Lung (tissue), 17 donors: ENCODE measurements at places on chromosomes 7 and 10. TPM values are rescaled to one million over a fixed set of nuclear protein-coding genes. Genes with fewer than 3 reads are reported as not detected.

HOXA4 gene
- 4.4 TPM for total RNA-seq

PDE6C gene
- total RNA-seq: not detected

PITRM1 gene
- 88.5 TPM for total RNA-seq

DNA sequence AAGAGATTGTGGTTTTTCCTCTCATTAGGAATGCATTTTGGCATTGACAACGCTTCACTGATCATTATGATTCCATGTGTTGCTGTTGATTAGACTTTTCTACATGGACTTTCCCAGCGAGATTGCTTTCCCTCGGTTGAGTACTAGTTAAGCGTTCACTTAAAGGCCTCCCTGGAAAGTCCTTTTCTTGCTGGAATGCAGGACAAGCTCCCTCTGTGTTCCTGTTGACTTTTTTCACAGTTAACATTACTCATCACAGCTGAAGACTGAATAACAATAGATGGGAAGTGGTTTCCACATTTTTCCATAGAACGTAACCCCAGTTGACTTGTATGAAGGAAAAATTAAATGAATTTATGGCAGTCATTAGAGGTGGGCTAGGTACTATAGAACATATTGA is 2.6 kb upstream of the CAV1 start:
- H3K36me3 ChIP-seq: no peaks in the 10 kb centered on the region
- H3K4me3 ChIP-seq: no peak overlapping the region
- H3K27me3 ChIP-seq: no peaks in the 10 kb centered on the region
- H3K4me1 ChIP-seq: peaks cover 7% of the 10 kb centered on the region

GRCh38 chr10:67664942-67665341 is 31.1 kb downstream of the CTNNA3 start:
- no peaks in the 10 kb centered on the region for H3K4me1 ChIP-seq
- DNase-seq: peak; percentile 9
- H3K27me3 ChIP-seq: no peaks in the 10 kb centered on the region
- peak overlapping the region; percentile 66 for H3K27ac ChIP-seq
- H3K4me3 ChIP-seq: no peak overlapping the region
- no peaks in the 10 kb centered on the region for H3K36me3 ChIP-seq

DNA sequence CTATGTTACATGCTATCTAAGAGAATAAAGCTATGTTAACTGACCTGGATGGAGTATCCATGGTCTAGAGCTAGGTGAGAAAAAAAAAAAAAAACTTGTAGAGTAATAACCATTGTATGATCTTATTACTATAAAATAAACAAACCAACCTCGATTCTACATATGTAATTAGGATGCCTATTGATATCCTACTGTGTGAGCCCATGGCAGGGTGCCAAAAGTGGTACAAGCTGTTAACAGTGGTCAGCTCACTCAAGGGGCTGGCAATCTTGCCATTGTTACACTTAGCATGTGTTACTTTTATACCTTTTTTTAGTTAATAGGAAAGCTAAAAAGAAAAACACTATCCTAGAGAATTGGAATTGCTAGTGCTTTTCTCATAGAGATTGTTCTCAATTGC is 13.5 kb upstream of the IL6 start:
- no peak overlapping the region for H3K4me3 ChIP-seq
- no peak overlapping the region for H3K27ac ChIP-seq
- H3K27me3 ChIP-seq: no peaks in the 10 kb centered on the region
- no peaks in the 10 kb centered on the region for H3K36me3 ChIP-seq

GRCh38 chr7:7495171-7495570 is 40.5 kb downstream of the COL28A1 start:
- peaks cover 3% of the 10 kb centered on the region for H3K4me1 ChIP-seq
- no peak overlapping the region for H3K27ac ChIP-seq
- H3K27me3 ChIP-seq: no peaks in the 10 kb centered on the region
- no peak for DNase-seq
- H3K36me3 ChIP-seq: no peaks in the 10 kb centered on the region
- H3K4me3 ChIP-seq: no peak overlapping the region

DNA sequence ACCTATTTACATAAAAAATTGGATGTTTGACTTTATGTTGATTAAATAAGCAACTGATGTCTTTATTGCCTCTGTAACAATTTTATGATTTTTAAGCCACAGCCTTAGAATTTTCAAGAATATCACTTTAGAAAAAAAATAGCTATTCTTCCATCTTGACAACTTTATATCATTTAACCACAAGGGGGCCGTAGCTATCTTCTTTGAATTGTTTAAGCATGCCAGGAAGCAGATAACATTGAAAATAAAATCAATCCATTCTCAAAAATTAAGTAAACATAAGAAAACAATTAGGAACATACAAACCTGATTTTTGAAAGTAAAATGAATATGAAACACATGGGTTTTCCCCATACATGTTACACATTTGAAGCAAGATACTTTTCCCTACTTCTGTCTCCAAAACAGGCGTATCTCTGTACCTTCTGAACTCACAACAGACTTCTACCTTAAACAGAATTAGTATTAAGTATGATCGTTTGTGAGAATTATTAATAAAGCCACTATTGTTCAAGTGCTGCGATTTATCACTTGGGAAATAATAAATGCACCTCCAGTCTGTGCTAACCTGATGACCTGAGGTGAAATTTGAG is 209.0 kb downstream of the CACNA2D1 start:
- no peak overlapping the region for H3K27ac ChIP-seq
- no peaks in the 10 kb centered on the region for H3K4me1 ChIP-seq
- no peaks in the 10 kb centered on the region for H3K36me3 ChIP-seq
- no peaks in the 10 kb centered on the region for H3K27me3 ChIP-seq
- DNase-seq: peak; percentile 74

LRRC4 gene
- total RNA-seq: 14.6 TPM

DNA sequence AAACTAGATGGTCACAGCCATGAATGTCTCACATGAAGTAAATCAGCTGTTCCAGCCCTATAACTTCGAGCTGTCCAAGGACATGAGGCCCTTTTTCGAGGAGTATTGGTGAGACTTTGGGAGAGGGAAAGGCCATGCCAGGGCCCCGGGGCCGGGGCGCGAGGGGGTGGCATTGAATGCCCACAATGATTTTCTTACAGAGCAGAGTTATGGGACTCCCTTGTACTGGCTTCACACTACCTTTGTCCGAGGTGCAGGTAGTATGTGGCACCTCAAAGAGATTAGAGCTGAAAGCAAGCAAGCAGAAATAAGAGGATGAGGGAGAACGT is 407 bp downstream of the ELOVL3 start:
- H3K4me1 ChIP-seq: peaks cover 11% of the 10 kb centered on the region
- peaks cover 8% of the 10 kb centered on the region for H3K27me3 ChIP-seq
- H3K27ac ChIP-seq: peak overlapping the region; percentile 61
- H3K36me3 ChIP-seq: no peaks in the 10 kb centered on the region
- H3K4me3 ChIP-seq: no peak overlapping the region

DNA sequence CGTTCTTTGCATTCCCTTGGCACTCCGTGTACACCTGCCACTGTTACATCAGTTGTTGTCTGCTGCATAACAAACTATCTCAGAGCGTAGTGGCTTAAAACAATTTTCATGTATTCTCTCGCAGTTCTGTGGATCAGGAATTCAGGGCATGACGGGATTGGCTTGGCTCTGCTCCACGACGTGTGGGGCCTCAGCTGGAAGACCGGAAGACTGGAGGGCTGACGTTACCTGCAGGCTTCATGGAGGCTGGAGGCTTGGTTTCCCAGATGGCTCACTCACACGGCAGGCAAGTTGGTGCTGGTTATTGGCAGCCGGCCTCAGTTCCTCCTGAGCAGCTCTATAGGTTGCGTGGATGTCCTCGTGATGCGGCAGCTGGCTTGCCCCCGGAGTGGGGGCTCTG is 25.5 kb downstream of the NYAP1 start:
- no peaks in the 10 kb centered on the region for H3K4me1 ChIP-seq
- H3K27me3 ChIP-seq: no peaks in the 10 kb centered on the region
- H3K27ac ChIP-seq: no peak overlapping the region
- H3K36me3 ChIP-seq: no peaks in the 10 kb centered on the region

- H3K27ac ChIP-seq: no peak overlapping the region
- H3K4me3 ChIP-seq: no peak overlapping the region
- H3K36me3 ChIP-seq: no peaks in the 10 kb centered on the region
- DNase-seq: no peak
- no peaks in the 10 kb centered on the region for H3K4me1 ChIP-seq
- H3K27me3 ChIP-seq: no peaks in the 10 kb centered on the region
Observed at GRCh38 chr10:108894402-108895301, 1028.7 kb downstream of the XPNPEP1 start.

GRCh38 chr10:133142523-133143199 is 17.4 kb upstream of the KNDC1 start:
- no peaks in the 10 kb centered on the region for H3K4me1 ChIP-seq
- H3K27me3 ChIP-seq: peaks cover 8% of the 10 kb centered on the region
- H3K36me3 ChIP-seq: no peaks in the 10 kb centered on the region

GRCh38 chr10:89940076-89940475 is 238.7 kb downstream of the KIF20B start:
- no peaks in the 10 kb centered on the region for H3K36me3 ChIP-seq
- no peaks in the 10 kb centered on the region for H3K4me1 ChIP-seq
- no peak for DNase-seq
- H3K27me3 ChIP-seq: no peaks in the 10 kb centered on the region
- no peak overlapping the region for H3K4me3 ChIP-seq
- no peak overlapping the region for H3K27ac ChIP-seq

- no peak for DNase-seq
- H3K27me3 ChIP-seq: no peaks in the 10 kb centered on the region
- H3K27ac ChIP-seq: no peak overlapping the region
- no peaks in the 10 kb centered on the region for H3K36me3 ChIP-seq
- no peak overlapping the region for H3K4me3 ChIP-seq
Observed at GRCh38 chr10:68543004-68543918, 15.9 kb upstream of the SLC25A16 start.

GRCh38 chr7:134757938-134758337 is 21.5 kb upstream of the CALD1 start:
- H3K36me3 ChIP-seq: no peaks in the 10 kb centered on the region
- no peak overlapping the region for H3K27ac ChIP-seq
- no peak for DNase-seq
- H3K4me3 ChIP-seq: no peak overlapping the region
- H3K27me3 ChIP-seq: no peaks in the 10 kb centered on the region
- H3K4me1 ChIP-seq: no peaks in the 10 kb centered on the region

ADRB1 gene
- 21.4 TPM for total RNA-seq

TMEM26 gene
- total RNA-seq: 5.8 TPM

C10orf120 gene
- total RNA-seq: not detected

GRCh38 chr10:97849687-97850402 is at the start of gene GOLGA7B:
Gene GOLGA7B, plus strand, starts transcription at chr10:97849843. Its CDS starts 461 bp downstream, at chr10:97850304.
- H3K27me3 ChIP-seq: no peaks in the 10 kb centered on the region
- H3K4me1 ChIP-seq: no peaks in the 10 kb centered on the region
- H3K36me3 ChIP-seq: no peaks in the 10 kb centered on the region
- peak; percentile 78 for DNase-seq
- peak within 1 kb of the TSS; percentile 42 for H3K4me3 ChIP-seq

DNA sequence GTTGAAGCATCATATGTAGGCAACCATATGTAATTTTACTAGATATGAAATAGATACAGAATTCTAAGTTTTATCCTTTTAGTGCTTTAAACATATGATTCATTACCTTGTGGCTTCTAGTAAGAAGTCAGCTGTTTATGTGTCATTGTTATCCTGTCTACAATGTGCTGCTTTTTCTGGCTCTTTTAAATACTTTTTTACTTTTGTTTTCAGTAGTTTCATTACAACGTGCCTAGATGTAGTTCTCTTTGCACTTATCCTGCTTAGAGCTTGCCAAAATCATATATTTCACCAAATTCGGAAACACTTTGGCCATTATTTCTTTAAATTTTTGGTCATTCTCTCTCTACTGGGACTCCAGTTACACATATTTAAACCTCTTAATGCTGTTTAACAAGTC is 26.4 kb downstream of the YAE1 start:
- DNase-seq: no peak
- no peak overlapping the region for H3K27ac ChIP-seq
- no peaks in the 10 kb centered on the region for H3K27me3 ChIP-seq
- H3K4me3 ChIP-seq: no peak overlapping the region

PNLIP gene
- total RNA-seq: not detected

AFAP1L2 gene
- 21.0 TPM for total RNA-seq

CCDC146 gene
- total RNA-seq: 25.1 TPM

DNA sequence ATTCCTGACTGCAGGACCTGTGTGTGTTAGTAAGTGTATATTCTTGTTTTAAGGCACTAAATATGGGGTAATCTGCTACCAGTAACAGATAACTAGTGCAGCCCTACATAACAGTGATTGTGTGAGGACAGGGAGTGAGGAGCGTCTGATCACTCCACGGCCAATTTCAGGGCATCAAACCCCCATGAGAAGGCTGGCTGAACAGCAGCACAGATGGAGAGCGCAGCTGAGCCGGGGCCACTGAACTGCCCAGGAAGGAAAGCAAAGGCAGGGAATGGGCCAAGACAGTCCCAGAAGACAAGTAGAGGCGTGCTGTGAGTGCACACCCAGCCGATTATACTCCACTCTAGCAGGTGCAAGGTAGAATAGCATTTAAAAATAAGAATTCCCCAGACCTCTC is 157.1 kb upstream of the CHST15 start:
- no peaks in the 10 kb centered on the region for H3K27me3 ChIP-seq
- no peaks in the 10 kb centered on the region for H3K36me3 ChIP-seq
- no peak for DNase-seq
- H3K27ac ChIP-seq: no peak overlapping the region
- H3K4me1 ChIP-seq: no peaks in the 10 kb centered on the region

GRCh38 chr7:150871601-150872000 is 19.3 kb downstream of the AOC1 start:
- H3K36me3 ChIP-seq: no peaks in the 10 kb centered on the region
- no peaks in the 10 kb centered on the region for H3K27me3 ChIP-seq
- H3K4me1 ChIP-seq: no peaks in the 10 kb centered on the region
- DNase-seq: no peak

DNA sequence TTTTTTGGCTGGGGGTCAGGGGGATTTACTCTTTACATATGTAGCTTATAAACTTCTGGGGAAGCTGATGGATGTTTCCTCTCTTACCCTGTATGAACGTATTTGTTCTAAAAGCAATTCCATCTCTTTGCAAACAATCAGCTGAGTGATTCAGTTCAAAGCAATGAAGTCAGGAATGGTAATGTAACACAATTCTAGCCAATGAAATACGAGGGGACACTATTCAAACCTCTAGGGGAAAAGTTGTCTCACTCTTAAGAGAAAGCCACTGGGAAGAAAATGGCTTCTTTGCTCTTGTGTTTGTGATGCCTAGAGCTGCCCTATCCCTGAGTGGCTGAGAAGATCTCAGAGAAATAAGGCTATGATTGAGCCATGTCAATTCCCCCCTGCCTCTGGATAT is 134.8 kb upstream of the SEMA3C start:
- no peak overlapping the region for H3K27ac ChIP-seq
- H3K4me3 ChIP-seq: no peak overlapping the region
- no peaks in the 10 kb centered on the region for H3K36me3 ChIP-seq
- H3K27me3 ChIP-seq: no peaks in the 10 kb centered on the region

DNA sequence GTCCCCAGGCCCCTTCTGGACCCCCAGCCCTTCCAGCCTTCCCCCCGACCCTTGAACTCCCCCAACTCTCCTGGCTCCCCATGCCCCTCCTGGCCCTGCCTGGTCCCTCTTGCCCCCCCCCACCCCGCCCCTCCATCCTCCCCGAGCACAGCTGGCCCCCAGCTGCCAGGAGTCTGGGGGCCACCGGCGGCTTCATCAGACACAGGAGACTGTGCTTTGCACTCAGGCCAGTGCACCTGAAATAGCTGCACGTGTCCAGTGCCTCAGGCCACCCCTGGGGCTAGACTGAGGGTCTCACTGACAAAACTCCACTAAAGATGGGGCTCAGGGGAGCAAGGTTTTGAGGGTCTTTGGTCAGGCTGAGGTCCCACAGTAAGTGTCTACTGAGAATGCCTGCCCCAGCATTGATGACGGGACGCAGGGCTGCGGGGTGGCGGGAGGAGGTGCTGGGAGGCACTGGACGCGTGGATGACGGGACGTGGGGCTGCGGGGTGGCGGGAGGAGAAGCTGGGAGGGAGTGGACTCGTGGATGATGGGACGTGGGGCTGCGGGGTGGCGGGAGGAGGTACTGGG is 6.5 kb downstream of the FOXL3 start:
- no peaks in the 10 kb centered on the region for H3K36me3 ChIP-seq
- H3K4me1 ChIP-seq: no peaks in the 10 kb centered on the region
- no peak for DNase-seq
- H3K27ac ChIP-seq: no peak overlapping the region
- H3K4me3 ChIP-seq: no peak overlapping the region
